ENCODE measurements at places on chromosomes 12 and 14.
A peak's percentile ranks its signal among the peaks of the same experiment; 100 is the strongest.

- DNase-seq, result peak; percentile 3
Measured at GRCh38 chr14:70567791-70568190, 32.7 kb downstream of the MED6 start.

- DNase-seq, result no peak
Measured at GRCh38 chr12:80622271-80622670, 85.2 kb upstream of the MYF6 start.

DNA sequence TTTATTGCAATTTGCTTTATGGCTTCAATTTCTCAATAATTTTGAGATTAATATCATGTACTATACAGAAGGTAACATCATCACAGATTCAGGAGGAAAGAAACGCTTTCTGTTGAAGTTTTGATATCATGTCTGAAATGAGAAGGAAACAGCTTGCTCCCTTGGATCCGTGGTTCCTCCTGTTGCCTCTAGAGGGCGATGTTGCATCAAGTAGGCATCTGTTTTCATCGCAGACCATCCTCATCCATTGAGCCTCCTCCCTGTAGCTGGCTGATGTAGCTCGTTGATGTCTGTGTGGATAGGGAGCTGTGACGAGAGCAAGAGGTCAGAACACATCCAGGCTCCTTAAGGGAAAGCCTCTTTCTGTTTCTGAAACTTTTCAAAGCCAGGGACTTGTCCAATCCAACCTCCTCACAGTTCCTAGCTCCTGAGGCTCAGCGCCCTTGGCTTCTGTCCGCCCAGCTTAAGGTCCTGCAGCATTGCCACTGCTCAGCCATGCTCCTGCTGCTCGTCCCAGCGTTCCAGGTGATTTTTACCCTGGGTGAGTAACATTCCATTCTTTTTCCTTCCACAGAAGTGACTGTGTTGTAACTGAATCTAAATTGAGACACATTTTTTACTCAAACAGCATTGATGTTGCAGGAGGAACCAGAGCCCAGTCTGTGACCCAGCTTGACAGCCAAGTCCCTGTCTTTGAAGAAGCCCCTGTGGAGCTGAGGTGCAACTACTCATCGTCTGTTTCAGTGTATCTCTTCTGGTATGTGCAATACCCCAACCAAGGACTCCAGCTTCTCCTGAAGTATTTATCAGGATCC is 304.8 kb upstream of the OR4E1 start:
- peak; percentile 24 for DNase-seq

DNA sequence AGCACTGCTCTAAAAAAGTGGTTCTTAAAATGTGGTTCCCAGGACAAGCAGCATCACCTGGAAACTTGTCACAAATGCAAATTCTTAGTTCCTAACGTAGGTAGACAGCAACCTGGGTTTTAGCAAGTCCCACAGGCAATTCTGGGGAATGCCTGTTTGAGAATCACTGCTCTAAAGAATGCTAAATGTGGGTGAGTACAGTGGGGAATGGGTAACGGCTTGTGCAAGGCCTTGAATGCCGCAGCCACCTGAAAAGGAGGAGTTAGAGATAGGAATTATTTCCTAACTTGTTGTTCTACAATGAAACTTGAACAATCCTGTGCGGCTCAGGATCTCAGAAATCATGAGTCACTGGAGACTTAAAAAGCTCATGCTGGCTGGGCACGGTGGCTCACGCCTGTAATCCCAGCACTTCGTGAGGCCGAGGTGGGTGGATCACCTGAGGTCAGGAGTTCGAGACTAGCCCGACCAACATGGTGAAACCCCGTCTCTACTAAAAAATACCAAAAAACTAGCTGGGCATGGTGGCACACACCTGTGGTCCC is 34.9 kb downstream of the GNS start:
- DNase-seq, result no peak

DNA sequence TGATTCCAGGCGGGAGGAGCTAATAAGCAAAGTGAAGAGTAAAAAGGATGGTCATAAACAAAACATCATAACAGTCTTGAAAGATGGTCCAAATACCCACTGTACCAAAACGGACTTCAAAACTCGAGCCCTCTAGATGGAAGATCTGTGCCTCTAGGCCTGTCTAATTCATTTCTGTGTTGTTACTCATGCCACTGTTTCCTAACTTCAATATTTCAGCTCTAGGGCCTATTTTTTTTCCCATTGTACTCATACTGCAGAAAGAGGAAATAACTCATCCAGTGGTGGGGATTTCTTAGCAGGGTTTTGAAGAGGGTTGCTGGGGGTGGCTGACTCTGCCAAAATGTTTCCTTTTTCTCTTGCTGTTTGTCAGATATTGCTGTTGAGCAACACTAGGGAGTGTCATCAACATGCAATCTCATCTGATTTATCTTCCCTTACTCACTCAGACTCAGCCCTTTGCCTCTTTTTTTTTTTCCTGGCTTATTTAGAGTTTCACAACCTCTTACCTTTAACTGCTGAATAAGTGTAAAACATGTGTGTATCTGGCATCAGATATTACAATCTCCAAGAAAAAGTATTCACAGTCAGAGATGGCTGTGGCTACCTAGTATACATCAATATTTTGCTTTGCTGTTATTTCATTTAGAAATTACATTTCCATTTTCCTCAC is 189.6 kb downstream of the DUSP6 start:
- peak; percentile 59 for DNase-seq

DNA sequence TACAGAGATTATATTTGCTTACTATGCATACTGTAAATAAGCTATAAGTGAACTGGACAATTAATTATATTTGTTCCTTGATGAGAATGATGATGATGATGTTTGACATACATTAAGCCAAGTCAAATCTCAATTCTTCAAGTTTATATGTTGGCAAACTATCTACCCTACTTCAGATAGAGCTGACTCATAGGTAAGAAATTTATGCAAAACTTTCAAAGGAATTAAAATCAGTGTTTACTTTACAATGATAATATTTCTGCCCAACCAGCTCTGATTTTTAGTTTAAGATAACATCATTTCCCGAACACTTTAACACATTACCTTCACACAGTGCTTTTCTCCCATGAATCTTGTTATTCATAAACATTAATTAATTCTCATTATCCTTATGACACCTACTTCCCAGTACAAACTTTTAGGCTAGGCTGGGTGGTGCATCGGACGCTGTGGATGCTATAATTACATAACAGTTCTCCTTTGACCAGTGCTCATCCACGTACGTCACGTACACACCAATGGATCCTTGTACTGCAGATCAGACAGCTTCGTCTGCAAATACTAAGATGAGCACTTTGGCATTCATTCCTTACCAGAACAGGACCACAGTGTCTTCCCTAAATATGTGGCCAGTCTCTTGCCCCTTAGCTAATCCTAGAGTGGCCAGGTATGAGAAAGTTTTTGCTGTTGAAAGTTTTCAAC is 18.3 kb downstream of the BMP4 start:
- DNase-seq, result no peak

DNA sequence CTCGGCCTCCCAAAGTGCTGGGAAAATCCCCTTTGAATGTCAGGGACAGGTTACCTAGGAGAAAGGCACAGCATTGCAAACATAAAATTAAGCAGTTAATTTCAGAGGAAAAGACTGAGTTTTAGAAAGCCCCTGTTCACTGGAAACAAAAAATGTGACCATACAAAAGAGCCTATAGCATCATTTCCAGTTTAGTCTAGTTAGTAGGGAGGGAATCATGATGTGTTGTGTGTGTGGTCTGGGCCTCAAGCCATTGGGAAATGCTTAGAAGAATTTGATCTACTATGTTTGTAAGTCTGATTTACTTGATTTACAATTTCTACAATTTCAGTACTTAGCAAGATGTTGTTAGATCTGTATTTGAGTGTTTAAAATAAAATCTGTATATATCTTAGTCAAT is 47.1 kb upstream of the RERG start:
- DNase-seq, result no peak

DNA sequence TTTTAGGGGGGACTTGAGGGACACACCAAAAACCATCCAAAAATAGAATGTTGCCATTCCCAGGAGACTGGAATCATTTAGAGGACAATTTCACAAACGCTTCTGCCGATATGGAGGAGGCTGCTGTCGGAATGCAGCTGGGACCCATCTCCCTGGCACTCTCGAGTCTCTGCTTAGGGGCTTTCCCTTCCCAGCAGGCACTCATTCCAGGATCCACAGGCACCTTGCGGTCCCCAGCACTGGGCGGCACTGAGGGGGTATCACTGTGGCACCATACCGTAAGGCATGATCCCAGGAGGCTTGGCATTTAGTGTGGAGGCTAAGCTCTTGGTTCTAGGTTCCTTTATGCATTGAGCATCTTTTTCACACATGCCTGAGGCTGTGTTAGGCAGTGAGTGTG is 36.6 kb upstream of the LTBP2 start:
- DNase-seq, result no peak

DNA sequence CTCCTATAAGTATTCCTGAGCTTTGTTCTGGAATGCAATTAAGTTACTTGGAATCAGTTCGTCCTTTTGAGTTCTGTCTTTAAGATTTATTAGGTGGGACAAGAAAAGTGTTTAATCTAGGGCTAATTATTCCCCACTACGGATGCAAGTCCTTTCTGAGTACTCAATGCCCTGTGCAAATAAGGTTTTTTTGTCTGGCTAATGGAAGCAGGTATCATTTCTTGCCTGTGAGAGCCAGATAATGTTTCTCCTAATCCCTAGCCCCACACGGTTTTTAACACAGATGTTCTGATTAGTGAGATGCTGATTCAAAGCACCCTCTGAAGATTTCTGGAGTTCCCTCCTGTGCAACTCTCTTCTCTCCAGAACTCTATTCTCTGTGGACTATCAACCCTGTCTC is 296.6 kb upstream of the PRICKLE1 start:
- DNase-seq, result no peak

DNA sequence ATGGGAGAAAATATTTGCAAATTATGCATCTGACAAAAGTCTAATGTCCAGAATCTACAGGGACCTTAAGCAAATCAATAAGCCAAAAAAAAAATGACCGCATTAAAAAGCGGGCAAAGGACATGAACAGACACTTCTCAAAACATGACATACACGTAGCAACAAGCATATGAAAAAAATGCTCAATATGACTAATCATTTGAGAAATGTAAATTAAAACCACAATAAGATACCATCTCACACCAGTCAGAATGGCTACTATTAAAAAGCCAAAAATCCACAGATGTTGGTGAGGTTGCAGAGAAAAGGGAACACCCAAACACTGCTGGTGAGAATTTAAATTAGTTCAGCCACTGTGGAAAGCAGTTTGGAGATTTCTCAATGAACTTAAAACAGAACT is 16.1 kb downstream of the PAWR start:
- no peak for DNase-seq

- no peak for DNase-seq
Measured at GRCh38 chr14:32077081-32078022, at the start of gene ARHGAP5. Gene ARHGAP5 (plus strand): TSS chr14:32077304. CDS start chr14:32090670, 13,366 bp downstream.

GRCh38 chr12:132489602-132490266 is at the start of gene FBRSL1:
Gene FBRSL1 (plus strand): TSS chr12:132490151.
- peak; percentile 81 for DNase-seq

DNA sequence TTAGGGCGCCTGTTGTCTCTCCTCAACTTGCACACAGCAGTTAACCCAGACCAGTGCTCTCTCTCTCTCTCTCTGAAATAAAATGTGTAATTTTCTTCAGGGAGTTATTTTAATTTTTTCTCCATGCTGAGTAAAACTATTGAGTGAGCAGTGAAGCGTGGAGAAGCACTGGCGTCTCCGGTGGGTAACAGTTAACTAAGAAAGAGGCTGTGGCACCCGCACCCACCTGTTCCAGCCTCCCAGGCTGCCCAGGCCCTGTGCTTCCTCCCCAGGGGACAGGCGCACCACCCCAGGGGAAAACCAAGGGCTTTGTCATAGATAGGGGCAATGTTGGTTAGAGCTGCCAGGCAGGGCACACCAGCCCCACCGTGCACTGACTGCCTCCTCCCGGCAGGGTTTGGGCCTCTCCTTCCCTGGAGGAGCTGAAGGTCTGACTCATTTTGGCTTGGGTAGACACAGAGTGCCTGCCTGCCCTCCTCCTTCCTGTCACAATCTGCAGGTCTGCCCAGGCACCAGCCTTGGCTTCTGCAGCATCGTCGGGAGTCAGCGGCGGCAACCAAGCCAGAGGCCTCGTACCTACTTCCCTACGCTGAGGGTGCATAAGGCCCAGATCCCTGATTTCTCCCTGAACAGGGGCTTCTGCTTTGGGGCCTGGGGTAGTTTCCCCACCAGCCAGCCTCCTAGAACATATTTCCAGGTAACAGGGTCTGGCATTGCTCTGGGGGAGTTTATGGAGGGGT is 3.9 kb downstream of the HOXC5 start:
- DNase-seq, result no peak

GRCh38 chr14:61355892-61356325 is 34.5 kb downstream of the PRKCH start:
- peak; percentile 41 for DNase-seq

DNA sequence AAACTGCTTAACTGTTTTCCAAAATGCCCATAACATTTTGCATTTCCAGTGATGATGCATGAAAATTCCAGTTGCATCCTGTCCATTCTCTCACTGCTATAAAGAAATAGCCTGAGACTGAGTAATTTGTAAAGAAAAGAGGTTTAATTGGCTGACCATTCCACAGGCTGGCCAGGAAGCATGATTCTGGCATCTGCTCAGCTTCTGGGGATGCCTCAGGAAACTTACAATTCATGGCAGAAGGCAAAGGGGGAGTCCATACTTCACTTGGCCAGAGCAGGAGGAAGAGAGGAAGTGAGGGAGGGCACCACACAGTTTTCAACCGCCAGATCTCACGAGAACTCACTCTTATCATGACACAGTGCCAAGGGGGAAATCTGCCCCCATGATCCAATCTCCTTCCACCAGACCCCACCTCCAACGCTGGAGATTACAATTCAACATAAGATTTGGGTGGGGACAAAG is 18.2 kb upstream of the CLEC2D start:
- DNase-seq, result no peak

DNA sequence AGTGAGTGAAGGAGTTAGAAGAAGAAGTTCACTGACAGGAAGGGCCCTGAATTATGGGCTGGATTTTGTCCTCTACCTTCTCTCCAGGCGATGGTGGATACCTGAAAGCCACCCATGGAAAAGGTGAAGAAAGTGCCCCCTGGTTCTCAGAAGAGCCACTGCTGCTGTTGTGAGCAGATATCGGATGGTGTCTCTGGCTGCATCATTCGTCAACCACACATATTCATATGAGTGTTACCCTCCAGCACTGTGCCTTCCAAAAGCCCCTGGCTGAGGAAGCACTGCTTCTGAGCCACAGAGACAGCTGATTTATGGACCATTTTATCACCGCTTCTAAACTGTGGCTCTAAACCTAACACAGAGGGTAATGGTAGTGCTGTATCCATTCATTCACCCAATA is 2.0 kb upstream of the ACTN1 start:
- DNase-seq, result no peak

DNA sequence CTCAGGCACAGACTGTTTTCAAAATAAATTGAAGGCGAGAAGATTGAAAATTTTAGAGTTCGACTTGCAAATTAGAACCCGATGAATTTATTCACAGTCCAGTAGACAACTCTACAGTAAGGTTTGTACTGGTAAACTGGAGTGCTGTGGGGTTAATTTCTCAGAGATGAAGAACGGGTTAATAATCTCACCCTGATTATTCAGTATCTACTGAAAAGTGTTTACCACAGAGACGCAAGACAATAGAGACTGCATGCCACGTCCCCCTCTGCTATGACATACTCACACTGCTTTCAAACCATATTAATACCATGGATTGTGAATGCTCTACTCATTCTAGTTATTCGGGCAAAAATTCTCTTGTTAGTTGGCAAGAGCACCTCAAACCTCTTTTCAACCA is 36.1 kb downstream of the CFL2 start:
- no peak for DNase-seq

- no peak for DNase-seq
Measured at GRCh38 chr12:117118838-117119591, 19.8 kb upstream of the TESC start.
